ENCODE measurements at places on chromosomes 1 and 21.

DNA sequence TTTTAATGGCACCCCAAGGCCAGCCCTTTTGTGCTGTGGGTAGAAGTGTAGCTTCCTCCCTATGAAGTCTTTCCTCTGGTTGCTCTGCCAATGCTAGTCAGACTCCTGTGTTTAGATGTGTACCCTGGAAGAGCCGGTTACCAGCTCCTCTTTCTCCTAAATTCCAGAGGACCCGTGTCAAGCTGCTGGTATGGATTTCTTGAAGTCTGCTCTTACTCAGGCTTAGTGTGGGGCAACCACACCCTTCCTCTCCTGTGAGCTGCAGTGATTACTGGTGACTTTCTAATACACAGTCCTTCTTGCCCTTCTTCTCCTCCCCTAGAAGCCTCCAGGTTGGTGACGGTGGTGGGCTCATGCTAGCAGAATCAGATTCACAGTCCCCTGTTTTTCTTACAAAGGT lies 74.1 kb upstream of the AKT3 start:
- DNase-seq = no peak

GRCh38 chr1:30704271-30704670 lies 19.1 kb downstream of the MATN1 start:
- no peak for DNase-seq

- no peak for DNase-seq
Observed at GRCh38 chr1:20555758-20556120, 3.4 kb downstream of the FAM43B start.

DNA sequence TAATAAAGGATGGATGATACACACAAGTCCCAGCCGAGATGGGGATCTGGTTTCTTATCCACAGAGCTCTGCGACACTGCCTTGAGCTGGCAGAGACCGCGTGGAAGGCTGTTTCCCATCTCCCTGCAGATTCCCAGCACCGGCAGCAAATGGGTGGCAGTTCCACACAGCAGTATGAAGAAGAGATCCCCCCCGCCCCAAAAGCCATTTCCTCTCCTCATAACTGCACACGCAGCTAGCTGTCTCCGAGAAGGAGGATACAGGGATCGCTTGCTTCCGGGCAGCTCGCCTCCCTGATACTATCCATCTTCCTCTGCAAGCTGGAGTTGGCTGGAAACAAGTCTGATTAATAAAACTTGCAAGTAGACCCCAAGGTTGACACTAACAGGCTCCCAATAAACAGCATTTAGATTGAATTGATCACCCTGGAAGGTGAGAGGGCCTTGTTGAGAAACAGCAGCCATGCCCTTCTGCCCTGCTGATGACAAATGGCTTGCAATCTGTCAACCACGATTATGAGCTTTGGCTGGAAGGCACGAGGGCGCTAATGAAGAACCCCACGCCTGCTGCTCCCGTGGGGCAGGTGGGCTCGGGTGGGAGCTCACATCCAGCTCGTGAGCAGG lies 642.3 kb downstream of the AJAP1 start:
- no peak for DNase-seq

DNA sequence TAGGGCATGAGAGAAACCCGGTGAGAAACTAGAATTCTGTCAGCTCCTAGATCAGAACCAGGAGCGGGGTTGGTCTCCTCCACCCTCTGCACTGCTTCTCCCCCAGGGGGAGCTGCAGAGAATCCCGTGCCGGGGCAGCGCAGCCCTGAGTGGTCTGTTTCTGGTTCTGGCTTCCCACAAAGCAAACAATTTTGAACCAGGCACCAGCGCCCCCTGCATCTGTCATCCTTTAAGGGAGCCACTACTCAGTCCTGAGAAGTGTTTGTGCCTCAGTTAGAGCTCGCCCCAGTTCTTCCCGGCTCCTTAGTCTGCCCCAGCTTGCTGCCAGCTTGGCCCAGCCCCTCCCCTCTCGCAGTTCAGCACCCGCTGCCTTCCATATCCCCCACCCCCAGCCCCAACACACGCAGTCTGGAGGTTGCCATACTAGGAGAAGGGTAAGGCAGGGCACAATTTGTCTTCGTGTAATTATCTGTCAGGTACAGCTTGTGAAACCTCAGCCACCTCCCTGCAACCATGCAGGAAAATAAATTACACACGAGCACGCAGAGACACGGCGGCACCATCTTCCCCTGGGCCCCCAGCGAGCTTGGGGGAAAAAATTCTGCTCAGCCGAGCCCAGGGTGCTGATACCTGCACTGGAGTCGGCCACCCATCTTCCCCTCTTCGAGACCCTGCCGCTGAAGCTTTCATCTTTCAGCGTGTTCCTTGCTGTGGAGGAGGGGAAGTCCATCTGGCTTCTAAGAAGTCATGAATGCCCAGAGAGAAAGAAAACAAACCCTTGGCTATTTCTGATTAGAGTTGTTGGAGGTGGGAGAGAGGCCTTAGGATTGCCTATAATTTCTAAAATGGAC lies 62.6 kb upstream of the CD1D start:
- no peak for DNase-seq

- no peak for DNase-seq
Observed at GRCh38 chr1:19644681-19645410, 735 bp downstream of the NBL1 start.

GRCh38 chr1:220999872-221000863 lies 120.9 kb downstream of the HLX start:
- DNase-seq = no peak

DNA sequence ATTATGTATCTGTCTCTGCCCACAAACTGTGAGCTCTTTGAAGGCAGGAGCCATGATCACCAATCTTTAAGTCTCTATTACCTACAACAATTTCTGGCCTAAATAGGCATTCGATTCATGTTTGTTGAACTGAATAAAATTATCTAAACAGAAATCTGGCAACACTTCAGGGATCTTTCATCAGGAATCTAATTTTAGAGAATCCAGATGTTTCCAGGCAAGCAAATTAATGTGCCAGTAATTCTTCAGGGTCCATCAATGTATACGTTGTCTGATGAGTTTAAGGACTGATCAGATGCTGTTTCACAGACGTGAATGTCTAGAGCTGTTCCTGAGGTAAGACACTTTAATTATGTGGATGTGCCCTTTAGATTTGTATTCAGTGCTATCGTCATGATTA lies 524.4 kb downstream of the PTPRC start:
- DNase-seq = no peak

DNA sequence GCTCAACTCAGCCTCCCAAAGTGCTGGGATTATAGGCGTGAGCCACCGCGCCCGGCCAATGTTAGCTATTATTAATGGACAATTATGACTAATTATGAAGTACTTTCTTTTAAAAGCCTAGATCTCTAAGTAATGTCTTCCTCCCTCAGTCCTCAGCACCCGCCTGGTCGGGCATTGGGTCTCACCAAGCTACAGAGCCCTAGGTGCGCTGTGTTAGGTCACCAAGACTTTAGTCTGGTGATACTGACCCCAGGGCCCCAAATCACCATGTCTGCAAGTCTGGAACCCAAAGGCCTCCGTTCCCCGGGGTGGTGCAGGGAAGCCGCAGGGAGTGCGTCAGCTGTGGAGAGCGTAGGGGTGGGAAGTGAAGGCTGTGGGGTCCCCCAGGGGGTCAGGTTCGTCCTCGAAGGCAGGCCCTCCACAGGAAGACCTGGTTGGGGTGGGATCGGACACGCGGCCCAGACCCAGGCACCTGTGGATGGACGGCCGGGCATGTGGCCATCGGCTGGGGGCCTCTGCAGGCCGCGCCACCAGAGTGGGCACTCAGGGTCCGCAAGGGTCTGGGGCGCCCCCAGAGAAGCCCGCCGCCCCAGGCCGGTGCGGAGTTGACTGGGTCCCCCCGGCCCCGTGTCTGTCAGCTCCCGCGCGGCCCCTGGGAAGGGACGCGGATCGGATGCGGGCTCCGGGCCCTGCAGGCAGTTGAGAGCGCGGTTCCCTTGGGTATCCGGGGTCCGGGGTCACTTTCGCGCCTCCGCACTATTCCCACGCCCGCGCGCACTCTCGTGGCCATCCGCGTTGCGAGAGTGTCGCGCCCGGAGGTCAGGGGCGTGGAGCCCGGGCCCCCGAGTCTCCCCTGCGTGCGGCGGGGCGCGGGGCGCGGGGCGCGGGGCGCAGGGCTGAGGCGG lies 710 bp upstream of the PDXK start:
- no peak for DNase-seq

- DNase-seq = no peak
Observed at GRCh38 chr1:51679435-51679834, 62.5 kb downstream of the OSBPL9 start.

DNA sequence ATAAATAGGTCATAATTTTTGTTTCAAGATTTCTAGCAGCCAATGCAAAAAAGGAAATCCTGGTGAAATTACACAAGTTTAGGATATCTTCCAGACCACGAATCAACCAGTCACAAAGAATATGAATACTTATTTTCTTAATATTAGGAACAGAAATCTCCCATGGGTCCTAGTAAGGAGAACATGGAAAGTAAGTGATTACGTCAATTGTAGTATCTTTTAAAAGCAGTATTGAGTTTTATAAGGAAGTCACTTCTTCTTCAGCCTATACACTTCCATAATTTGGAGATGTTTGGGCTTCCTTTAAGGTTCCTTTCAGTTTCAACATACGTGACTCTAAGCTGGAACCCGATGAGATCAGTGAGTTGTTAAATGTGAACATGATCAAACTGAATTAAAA lies 534.5 kb downstream of the USP25 start:
- DNase-seq = no peak

- no peak for DNase-seq
Observed at GRCh38 chr1:1318131-1318652, 6.3 kb downstream of the INTS11 start.

DNA sequence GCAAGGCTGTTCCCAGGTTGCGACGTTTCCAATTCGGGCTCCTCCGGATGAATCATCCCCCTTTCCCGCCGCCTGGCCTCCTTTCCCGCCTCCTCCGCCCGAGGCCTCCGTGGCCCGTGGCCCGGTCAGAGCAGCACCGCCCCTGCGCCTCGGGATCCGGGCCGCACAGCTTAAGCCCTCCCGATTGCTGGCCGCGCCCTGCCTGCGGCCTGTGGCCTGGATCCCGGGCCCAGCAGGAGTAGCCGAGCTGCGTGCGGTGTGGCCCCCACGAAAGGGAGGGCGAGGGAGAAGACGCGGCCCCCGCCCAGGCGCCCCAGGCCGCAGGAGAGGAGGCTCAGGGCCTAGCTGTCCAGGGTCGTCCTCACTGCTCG lies 1.0 kb downstream of the TMEM200B start:
- DNase-seq = no peak

DNA sequence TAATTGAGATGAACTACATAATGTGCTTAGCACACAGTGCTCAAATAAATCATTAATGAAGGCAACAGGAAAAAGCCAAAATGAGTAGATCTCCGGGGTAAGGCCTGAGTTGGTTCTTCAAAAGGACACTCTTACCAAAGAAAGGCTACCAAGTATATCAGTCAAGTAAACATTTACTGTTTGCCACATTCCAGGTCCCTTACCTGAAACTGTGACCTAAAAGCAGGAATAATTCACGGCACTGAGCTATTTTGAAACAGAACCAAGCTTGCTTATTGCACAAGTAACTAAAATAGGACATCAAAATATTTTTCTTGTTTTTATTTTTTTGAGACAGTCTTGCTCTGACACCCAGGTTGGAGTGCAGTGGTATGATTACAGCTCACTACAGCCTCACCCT lies 2.0 kb upstream of the PITHD1 start:
- DNase-seq = no peak

DNA sequence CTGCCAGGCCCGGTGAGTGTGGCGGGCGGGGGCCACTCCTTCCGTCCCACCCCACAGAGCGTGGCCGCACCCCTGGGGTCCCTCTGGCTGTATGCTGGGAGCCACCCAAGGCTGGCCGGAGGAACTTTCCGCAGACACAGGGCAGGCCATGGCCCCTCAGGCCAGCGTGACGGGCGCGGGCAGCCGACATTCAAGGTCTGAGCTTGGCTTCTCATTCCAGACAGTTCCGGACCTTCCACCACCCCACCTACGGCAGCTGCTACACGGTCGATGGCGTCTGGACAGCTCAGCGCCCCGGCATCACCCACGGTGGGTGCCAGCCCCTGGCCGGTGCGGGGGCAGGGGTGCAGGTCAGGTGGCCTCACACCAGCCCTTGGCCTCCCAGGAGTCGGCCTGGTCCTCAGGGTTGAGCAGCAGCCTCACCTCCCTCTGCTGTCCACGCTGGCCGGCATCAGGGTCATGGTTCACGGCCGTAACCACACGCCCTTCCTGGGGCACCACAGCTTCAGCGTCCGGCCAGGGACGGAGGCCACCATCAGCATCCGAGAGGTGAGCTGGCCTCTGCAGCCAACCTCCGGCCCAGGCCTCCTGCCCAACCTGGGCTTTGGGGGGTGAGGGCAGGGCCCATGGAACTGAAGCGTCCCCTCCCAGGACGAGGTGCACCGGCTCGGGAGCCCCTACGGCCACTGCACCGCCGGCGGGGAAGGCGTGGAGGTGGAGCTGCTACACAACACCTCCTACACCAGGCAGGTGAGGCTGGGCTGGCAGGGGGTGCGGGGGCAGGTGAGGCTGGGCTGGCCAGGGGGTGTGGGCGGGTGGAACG lies 7.3 kb downstream of the SCNN1D start:
- no peak for DNase-seq

DNA sequence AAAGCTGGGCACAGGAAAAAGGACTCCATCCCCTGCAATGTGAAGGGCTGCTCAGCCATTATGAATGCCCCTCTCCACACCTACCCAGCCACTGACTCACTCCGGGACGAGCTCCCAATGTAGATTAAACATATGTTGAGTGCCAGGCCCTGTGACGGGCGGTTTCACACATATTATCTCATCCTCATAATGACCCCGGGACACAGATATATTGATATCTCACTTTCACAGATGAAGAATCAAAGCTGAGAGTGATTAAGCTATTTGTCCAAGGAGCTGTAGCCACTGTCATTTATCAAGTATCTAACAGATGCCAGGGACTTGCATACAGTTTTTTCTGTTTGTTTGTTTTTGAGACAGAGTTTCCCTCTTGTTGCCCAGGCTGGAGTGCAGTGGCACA lies 35.0 kb upstream of the SLC30A1 start:
- DNase-seq = no peak

- no peak for DNase-seq
Observed at GRCh38 chr1:1625404-1625775, 6.6 kb upstream of the MMP23B start.

DNA sequence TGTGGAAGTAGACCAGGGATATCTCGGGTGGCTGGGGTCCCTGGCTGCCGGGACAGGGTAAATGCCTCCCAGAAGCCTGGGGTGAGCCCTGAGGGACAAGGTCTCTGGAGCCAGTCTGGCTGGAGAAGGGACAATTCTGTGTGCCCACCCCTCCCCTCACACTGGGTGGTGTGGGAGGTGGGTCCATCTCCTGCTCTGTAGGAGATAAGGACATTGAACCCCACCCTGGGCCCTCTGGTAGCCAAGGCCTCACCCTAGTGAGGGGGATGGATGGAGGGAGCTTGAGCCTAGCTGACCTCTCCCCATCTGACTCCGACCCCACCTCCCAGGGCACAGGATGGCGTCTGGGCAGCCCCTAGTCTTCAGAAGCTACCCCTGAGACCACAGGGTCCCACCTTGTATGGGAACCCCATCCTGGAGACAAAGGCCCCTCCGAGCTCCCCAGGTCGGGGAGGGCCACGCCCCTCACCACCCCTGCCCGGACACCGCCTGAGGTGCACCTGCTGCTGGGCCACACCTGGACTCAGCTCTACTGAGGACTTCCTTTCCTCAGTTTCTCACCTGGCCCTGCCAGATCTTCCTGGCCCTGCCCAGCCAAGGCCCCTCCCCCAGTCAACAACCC lies 4.3 kb downstream of the AGRN start:
- no peak for DNase-seq

Data from stimulated activated CD8-positive, alpha-beta memory T cell treated with anti-CD3 and anti-CD28 coated beads, Interleukin-4, amount 100 ng/mL, for 1 hour (primary cell).